ENCODE measurements at places on chromosomes 6 and 20. TPM values are rescaled to one million over a fixed set of nuclear protein-coding genes. Genes with fewer than 3 reads are reported as not detected.

MAFB gene
- 148 TPM for total RNA-seq

TINAG gene
- not detected for total RNA-seq

LY6G6D gene
- total RNA-seq: not detected

IL17F gene
- total RNA-seq: not detected

DNA sequence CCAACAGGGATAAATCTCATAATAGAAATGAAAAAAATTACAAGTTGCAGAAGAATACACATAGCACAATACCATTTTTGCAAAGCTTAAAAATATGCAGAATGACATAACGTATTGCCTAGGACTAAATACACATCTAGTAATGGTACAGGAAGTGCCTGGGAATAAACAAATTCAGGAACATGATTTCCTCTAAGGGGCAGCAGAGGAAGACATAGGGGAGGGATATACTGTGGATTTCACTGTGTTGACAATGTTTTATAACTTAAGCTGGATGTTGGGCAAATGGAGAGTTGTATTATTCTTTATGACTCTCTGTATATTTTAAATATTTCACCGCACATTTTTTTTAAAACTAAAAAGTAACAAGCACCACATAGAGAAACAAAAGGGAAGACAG lies 5.6 kb upstream of the GLO1 start:
- no peaks in the 10 kb centered on the region for H3K36me3 ChIP-seq
- H3K4me1 ChIP-seq: no peaks in the 10 kb centered on the region
- no peak overlapping the region for H3K4me3 ChIP-seq
- H3K27me3 ChIP-seq: no peaks in the 10 kb centered on the region
- DNase-seq: no peak

GRCh38 chr6:96234444-96234843 lies 218.7 kb downstream of the FUT9 start:
- H3K36me3 ChIP-seq: no peaks in the 10 kb centered on the region
- no peak for DNase-seq
- H3K4me3 ChIP-seq: no peak overlapping the region
- H3K27me3 ChIP-seq: no peaks in the 10 kb centered on the region
- H3K27ac ChIP-seq: no peak overlapping the region

- no peaks in the 10 kb centered on the region for H3K27me3 ChIP-seq
- H3K4me3 ChIP-seq: no peak overlapping the region
- no peak for DNase-seq
- no peaks in the 10 kb centered on the region for H3K36me3 ChIP-seq
Observed at GRCh38 chr6:88493717-88494116, 327.6 kb upstream of the CNR1 start.

DNA sequence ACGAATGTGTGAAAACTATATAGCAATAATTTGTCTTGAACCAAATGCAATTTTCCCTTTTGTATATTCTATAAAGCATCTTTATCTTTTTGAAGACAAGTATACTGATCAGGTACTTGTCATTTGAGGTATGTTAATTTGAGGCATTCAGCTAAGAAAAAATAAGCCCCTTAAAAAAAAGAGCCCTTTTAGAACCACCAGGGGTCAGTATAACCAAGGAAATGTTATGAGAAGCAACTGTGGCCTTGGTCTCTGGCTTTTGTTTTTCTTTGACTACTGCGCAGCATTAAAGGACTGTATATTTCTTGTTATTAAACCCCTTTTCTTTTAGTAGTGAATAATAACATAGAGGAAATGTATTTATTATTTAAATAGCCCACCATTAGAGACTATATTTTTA lies 43.1 kb downstream of the CD109 start:
- no peak overlapping the region for H3K4me3 ChIP-seq
- no peaks in the 10 kb centered on the region for H3K27me3 ChIP-seq
- H3K27ac ChIP-seq: no peak overlapping the region
- DNase-seq: no peak
- no peaks in the 10 kb centered on the region for H3K4me1 ChIP-seq

GRCh38 chr6:12266571-12266970 lies 23.6 kb upstream of the EDN1 start:
- no peaks in the 10 kb centered on the region for H3K27me3 ChIP-seq
- H3K4me1 ChIP-seq: no peaks in the 10 kb centered on the region
- no peaks in the 10 kb centered on the region for H3K36me3 ChIP-seq

DNA sequence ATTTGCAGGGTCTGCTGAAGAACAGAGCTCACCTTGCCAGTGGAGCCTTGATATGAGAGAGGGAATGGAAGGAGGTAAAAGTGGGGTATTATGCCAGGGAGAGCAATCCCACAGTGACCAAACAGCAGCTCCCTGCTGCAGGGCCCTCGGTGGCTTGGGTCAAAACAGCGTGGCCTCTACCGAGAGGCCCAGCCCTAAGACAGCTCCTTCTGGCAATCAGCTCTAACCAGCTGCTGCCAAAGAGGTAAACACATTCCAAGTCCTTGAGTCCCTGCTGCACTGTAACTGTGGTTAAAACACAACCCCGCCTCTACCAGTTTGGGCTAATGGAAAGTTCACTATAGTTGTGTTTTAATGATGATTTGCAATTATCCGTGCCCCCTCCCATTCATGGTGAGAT lies 1.4 kb upstream of the DAAM2 start:
- H3K27me3 ChIP-seq: no peaks in the 10 kb centered on the region
- no peaks in the 10 kb centered on the region for H3K4me1 ChIP-seq
- H3K27ac ChIP-seq: no peak overlapping the region
- H3K4me3 ChIP-seq: no peak overlapping the region
